Aorta (tissue), 5 donors: ENCODE measurements at places on chromosomes 4 and X. TPM values are rescaled to one million over a fixed set of nuclear protein-coding genes. Genes with fewer than 3 reads are reported as not detected.
A peak's percentile ranks its signal among the peaks of the same experiment; 100 is the strongest.

DNA sequence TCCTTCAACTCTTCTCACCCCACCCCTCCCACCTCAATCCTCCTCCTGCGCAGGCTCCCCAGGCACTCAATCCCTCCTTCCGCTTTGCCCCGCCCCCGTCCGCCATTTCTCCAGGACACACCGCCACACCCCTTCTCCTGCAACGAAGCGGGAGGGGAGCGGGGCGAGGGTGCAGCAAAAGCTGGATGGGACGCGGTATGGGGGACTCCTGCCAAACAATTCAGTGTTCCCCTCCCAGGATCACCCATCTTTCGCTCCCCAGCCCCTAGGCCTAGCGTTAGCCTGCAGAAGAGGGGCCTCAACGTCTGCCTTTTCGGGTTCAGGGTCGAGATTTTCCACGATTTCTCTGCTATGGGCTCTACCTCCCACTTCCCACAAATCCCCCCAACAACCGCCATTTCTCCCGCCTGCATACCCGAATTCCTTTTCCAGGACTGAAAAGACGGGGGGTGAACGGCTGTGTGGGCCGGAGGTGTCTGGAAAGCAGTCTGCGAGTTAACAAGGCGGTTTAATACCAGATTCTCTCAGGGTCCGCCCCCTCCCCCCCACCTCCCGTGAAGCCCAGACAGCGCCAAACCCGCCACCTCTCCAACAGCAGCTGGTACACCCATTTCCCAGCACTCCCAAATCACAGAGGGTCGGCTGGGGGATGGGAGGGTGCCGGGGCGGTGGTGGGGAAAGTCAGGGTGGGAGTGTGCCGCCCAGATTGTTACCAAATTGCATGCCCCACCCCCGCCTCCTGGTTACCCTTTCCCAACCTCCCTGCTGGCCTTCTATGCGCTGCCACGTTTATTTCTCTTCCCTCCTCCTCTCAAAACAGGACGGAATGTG lies 774 bp downstream of the ARMCX2 start:
- DNase-seq, result peak; percentile 89

The NFXL1 gene
- total RNA-seq, result 16.7 TPM

The ACE2 gene
- total RNA-seq, result not detected

The PWWP3B gene
- total RNA-seq, result 0.15 TPM

The GPRIN3 gene
- total RNA-seq, result 9.8 TPM

The TRAM1L1 gene
- 1.3 TPM for total RNA-seq

The RAB41 gene
- not detected for total RNA-seq

The CCDC160 gene
- total RNA-seq, result not detected

DNA sequence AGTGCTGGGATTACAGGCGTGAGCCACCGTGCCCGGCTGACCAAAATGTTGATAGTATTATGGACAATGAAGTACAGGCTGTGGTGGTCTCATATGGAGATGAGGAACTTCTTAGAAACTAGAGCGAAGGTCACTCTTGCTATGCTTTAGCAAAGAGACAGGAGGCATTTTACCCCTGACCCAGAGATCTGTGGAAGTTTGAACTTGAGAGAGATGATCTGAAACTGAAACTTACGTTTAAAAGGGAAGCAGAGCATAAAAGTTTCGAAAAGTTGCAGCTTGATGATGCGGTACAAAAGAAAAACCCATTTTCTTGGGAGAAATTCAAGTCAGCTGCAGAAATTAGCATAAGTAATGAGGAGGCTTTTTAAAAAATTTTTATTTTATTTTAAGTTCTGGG lies 8.5 kb upstream of the CTAG2 start:
- DNase-seq, result no peak

The MTCP1 gene
- 20.8 TPM for total RNA-seq

DNA sequence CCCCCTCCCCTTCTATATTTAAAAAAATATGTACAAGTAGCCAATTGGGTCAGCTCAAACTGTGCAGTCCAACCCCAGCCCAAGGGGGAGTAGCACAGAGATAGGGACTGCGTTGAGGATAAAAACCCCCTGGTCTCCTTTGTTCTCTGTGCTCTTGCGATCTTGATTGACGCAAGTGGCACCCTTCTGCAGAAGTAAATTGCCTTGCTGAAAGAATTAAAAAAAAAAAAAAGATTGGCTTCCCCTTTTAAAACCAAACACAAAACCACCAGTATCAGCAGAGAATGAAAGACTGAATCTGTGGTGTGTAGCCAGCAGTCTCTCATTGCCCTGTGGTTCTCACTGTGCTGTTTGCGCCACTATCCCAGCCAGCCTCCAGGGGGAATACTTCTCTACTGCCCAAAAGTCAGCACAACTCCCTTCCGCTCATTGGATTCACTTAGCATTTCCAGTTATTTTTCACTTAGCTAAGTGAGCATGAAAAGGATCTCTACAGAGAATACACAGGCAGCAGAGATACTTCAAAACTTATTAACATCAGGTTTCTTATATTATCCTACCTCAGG lies 29.7 kb downstream of the MANBA start:
- DNase-seq, result no peak

DNA sequence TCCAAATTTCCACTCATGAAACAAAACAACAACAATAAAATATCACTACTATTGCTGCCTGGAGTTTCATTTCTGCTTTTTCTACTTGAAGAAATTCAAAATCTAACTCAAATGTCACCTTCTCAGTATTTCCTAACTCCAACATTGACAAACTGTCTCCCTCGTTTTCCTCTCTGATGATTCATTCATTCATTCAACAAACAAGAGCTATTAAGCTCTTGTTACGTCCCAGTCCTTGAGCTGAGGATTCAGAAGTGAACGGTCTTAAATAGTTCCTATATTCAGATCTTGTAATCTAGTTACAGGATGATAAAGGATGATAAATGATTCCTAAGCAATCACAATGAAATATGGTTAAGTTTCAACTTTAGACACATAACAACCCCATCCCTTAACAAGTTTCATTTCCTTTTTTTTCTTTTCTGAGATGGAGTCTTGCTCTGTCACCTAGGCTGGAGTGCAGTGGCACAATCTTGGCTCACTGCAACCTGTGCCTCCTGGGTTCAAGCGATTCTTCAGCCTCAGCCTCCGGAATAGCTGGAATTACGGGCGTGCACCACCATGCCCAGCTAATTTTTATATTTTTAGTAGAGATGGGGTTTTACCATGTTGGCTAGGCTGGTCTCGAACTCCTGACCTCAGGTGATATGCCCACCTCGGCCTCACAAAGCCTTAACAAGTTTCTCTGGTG lies 1.7 kb downstream of the SLC9B2 start:
- DNase-seq, result no peak

- no peak for DNase-seq
Observed at GRCh38 chrX:48677516-48677915, 6.1 kb upstream of the WAS start.

The SPANXA2 gene
- total RNA-seq, result not detected

The ANOS1 gene
- total RNA-seq, result 2.3 TPM
